ENCODE measurements at places on chromosomes 1 and 21. TPM values are rescaled to one million over a fixed set of nuclear protein-coding genes. Genes with fewer than 3 reads are reported as not detected.

- no peak for DNase-seq
Measured at GRCh38 chr21:25942135-25942534, 207.4 kb downstream of the GABPA start.

GRCh38 chr1:37197411-37197810 lies 163.1 kb upstream of the GRIK3 start:
- DNase-seq: no peak

The GNAT2 gene
- 0.33 TPM for total RNA-seq

- no peak for DNase-seq
Measured at GRCh38 chr1:246572785-246573184, 6.5 kb downstream of the CNST start.

DNA sequence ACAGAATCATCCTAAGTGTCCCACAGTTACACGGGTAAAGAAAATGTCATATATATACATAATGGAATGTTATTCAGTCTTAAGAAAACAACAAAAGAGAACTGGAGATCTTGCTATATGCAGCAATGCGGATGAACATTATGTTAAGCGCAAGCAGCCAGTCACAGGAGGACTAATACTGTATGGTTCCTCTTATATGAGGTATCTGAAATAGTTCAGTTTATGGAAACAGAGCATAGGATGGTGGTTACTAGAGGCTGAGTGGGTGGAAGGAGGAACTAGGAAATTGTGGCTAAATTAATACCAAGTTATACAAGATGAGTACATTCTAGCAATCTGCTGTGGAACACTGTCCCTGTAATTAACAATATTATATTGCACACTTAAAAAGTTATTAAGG lies 834.3 kb downstream of the KCNT2 start:
- no peak for DNase-seq

The S100A3 gene
- not detected for total RNA-seq

The UTS2 gene
- total RNA-seq: 3.6 TPM

The TMEM59 gene
- 290 TPM for total RNA-seq

DNA sequence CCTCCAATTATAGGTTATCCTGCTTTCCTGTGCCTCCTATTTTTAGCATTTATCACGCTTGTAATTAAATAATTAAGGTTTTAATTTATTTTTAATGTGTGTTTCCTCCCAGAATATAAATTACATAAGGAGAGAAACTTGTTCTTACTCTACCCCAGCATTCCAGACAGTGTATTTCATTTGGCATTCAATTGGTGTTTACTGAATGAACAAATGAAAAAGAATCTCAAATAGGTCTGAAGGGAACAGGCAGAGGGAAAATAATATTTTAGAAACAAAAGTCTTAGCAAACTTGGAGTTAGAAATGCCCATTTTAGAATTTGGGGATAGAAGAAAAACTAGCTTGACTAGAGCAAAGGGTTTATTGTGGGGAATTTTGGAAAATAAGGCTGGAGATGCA lies 9.9 kb upstream of the RSRP1 start:
- no peak for DNase-seq

The CHIA gene
- total RNA-seq: not detected

GRCh38 chr21:29601047-29601446 lies 302.3 kb downstream of the BACH1 start:
- no peak for DNase-seq
